ENCODE measurements at places on chromosomes 2 and 18. TPM values are rescaled to one million over a fixed set of nuclear protein-coding genes. Genes with fewer than 3 reads are reported as not detected.

- peaks cover 1% of the 10 kb centered on the region for H3K27me3 ChIP-seq
- H3K4me1 ChIP-seq: no peaks in the 10 kb centered on the region
- no peak overlapping the region for H3K4me3 ChIP-seq
- H3K36me3 ChIP-seq: no peaks in the 10 kb centered on the region
- DNase-seq: no peak
Measured at GRCh38 chr2:138335036-138335435, 166.5 kb upstream of the SPOPL start.

DNA sequence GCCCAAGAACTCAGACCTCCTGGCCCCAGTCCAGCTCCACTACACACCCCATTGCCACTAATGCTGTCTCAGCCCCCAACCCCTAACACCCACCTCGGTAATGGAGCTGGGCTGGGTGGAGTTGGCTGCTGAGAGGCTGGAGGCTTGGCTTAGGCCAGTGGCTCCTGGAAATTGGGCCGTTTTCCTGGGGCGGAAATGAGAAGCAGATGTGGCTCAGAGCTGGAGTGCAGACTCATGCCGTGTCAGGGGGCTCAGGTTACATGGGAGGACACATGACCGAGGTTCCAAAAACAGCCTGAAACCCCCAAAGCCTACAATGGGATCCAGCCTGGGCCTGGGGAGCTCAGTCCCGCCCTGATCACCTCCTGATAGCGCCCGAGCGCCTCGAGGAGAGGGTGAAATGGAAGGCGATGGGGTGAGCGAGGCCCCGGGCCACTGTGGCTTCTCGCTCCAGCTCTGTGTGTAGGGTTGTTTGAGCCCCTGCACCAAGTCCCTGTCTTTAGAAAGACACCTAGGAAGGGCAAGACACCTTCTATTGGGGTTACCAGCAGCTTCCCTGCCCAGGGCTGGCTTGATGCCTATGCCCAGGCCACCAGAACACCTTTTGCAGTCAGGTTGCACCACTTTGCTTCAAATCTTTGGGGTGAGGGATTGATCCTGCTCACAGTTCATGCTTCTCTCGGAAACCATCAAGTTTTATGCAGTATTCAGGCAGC is 175.7 kb upstream of the HAAO start:
- H3K27me3 ChIP-seq: peaks cover 4% of the 10 kb centered on the region
- no peak overlapping the region for H3K27ac ChIP-seq
- no peak overlapping the region for H3K4me3 ChIP-seq

- no peak for DNase-seq
- no peak overlapping the region for H3K4me3 ChIP-seq
- peaks cover 7% of the 10 kb centered on the region for H3K4me1 ChIP-seq
- peaks cover 17% of the 10 kb centered on the region for H3K27me3 ChIP-seq
Measured at GRCh38 chr2:120368086-120368485, 22.1 kb downstream of the INHBB start.

GRCh38 chr2:22221006-22221405 is 1097.2 kb downstream of the TDRD15 start:
- H3K27ac ChIP-seq: no peak overlapping the region
- DNase-seq: no peak
- no peak overlapping the region for H3K4me3 ChIP-seq
- H3K36me3 ChIP-seq: peaks cover 4% of the 10 kb centered on the region
- no peaks in the 10 kb centered on the region for H3K27me3 ChIP-seq

- H3K27me3 ChIP-seq: peaks cover 4% of the 10 kb centered on the region
- H3K36me3 ChIP-seq: no peaks in the 10 kb centered on the region
- H3K4me3 ChIP-seq: no peak overlapping the region
- DNase-seq: peak; percentile 92
Measured at GRCh38 chr2:46461011-46461674, 18.2 kb upstream of the TMEM247 start.

GRCh38 chr2:239522002-239522739 is 121.4 kb upstream of the HDAC4 start:
- peaks cover 10% of the 10 kb centered on the region for H3K27me3 ChIP-seq
- no peaks in the 10 kb centered on the region for H3K4me1 ChIP-seq
- no peak for DNase-seq
- H3K4me3 ChIP-seq: no peak overlapping the region
- H3K36me3 ChIP-seq: no peaks in the 10 kb centered on the region
- no peak overlapping the region for H3K27ac ChIP-seq

DNA sequence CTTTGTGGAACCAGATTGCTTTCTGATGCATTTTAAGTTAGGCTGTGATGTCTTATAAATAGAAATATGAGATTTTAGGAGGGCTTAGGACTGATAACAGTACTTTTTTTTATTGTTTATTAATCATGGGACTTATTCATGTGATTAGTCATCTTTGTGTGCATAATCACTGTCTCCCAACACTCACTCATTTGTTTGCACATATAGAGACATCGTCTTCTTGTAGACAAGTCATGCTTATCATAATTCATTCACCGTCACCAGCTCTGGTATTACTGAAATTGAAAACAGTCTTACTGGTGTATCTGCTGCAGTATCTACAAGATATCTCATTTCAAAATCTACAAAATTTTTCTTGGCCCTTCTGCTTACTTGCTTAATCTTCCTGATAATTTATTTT is 45.8 kb downstream of the WDR7 start:
- no peak overlapping the region for H3K4me3 ChIP-seq
- no peaks in the 10 kb centered on the region for H3K36me3 ChIP-seq
- no peaks in the 10 kb centered on the region for H3K4me1 ChIP-seq
- DNase-seq: no peak

L3MBTL4 gene
- 0.56 TPM for total RNA-seq

DCDC2C gene
- total RNA-seq: not detected

FMNL2 gene
- 41.7 TPM for total RNA-seq

TCF23 gene
- total RNA-seq: not detected

CERKL gene
- 0.08 TPM for total RNA-seq

ANKAR gene
- total RNA-seq: 8.5 TPM
